ENCODE measurements at places on chromosomes 1 and 21.

DNA sequence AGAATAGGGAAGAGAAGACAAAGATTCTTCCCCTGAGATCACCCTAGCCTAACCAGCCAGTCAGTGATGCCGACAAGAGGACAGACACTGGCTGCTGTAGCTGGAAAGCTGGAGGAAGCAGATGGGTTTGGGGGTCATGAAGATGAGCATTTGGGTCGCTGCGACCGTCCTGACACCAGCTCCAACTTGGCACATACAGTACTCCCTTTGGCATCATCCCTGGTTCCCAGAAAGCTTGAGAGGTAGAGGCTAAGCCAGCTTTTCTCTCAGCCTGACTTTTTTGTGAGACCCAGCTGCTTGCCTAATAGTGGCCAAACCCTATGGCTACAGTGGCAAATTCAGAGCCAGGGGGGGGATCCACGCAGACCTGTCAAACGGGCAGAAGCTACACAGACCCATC is 43.0 kb upstream of the IKBKE start:
- no peak for DNase-seq

GRCh38 chr1:171864308-171864707 is 23.0 kb downstream of the DNM3 start:
- no peak for DNase-seq

DNA sequence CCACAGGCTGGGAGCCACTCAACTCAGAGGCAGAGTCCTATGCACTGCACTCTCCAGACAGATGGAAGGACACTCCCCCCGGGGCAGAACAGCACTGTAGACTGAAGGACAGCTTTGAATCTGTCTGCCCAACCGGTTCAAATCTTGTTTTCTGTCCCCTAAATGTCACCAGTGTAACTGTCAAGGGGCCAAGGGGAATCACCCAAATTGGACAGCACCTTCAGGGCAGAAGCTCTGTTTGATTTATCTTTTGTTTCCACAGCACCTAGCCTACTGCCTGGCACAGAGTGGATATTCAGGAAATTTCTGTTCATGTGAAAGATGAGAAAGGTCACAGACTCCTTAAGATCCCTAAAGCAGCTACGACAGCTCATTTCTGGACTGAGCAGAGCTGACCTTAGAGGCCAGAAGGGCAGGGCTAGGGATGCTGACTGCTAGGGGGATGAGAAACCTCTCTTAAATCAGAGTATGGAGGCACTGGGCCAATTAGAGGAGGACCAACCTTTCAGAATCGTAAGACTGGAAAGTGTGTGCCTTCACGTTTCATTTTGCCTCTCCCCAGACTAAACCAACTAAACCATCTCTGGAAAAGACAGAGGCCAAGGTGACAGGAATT is 41.0 kb downstream of the ITPKB start:
- DNase-seq = no peak

GRCh38 chr1:32741413-32742198 is 39.0 kb upstream of the SYNC start:
- DNase-seq = no peak

GRCh38 chr1:108609483-108610049 is 49.7 kb downstream of the EEIG2 start:
- DNase-seq = no peak

DNA sequence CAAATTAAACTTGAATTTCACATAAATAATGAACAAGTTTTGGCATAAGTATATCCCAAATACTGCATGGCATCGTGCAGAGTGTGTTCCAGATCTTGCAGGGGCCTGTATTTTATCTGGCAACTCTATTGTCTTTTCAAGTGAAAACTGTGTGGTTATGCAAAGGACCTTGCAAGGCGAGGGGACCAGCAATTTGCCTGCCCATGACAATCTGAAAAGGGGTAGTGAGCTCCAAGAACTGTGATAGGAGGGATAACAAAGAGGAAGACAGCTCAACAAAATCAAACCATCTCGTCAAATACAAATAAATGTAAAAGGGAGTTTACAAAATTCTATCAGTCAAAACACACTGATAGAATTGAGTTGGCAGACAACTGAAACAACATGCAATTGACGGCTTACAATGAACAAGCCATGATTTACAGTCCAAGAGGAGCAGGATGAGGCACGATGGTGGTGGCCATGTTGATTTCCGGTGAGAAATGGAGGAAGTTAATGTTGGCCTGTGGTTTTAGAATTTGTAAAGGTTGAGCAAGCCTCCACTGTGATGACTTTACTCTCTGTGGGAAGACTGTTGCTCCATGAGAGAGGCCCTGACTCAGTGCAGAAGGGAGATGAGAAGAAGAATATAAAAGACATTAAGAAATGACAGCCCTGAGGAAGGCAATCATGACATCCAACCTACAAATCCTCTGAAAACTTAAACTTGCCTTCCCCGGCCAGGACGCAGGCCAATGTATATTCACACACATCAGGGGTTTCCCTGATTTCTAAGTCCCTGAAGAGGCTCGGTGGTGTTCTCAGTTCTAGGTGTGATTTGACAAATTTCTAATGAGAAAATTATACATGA is 132.2 kb downstream of the ADSS2 start:
- DNase-seq = no peak

DNA sequence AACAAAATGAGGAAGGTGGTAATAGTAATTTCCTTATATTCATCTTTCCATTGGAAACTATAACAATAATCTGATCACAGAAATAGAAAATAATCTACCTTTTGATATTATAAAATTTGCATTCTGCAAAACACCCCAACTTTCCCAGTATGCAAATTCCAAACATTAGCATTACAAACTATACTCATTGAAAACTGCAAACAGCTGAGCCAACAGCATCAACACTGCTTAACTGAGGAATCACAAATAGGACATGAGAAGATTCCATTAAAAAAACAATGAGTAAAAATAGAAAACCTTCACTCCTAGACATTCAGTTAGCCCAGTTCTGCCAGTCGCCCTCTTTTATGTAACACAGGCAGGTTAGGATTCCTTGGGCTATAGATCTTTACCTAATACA is 18.1 kb downstream of the ZNF281 start:
- no peak for DNase-seq

- DNase-seq = no peak
These were observed 295.2 kb downstream of the DISC1 start for GRCh38 chr1:231921646-231922345.

- no peak for DNase-seq
These were observed 891.8 kb upstream of the NCAM2 start for GRCh38 chr21:20106368-20106767.

All from activated gamma-delta T cell (primary cell).